ENCODE measurements at places on chromosomes 7 and 10.

DNA sequence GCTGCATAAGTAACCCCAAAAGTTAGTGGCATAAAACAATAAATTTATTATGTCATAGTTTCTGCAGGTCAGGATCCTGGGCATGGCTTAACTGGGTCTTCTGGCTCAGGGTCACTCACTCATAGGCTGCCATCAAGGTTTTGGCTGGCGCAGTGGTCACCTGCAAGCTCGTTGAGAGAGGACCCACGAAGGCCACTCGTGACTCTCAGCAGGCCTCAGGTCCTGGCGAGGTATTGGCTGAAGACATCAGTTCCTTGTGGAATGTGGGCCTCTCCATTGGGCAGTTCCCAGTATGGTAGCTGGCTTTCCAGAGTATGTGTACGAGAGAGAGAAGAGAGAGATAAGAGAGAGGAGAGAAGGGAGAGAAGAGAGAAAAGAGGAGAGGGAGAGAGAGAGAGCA, 138.3 kb upstream of the KLF14 start:
- H3K27ac ChIP-seq = no peak overlapping the region
- H3K36me3 ChIP-seq = peaks cover 87% of the 10 kb centered on the region
- H3K4me3 ChIP-seq = no peak overlapping the region
- H3K4me1 ChIP-seq = peaks cover 18% of the 10 kb centered on the region
- no peaks in the 10 kb centered on the region for H3K27me3 ChIP-seq

DNA sequence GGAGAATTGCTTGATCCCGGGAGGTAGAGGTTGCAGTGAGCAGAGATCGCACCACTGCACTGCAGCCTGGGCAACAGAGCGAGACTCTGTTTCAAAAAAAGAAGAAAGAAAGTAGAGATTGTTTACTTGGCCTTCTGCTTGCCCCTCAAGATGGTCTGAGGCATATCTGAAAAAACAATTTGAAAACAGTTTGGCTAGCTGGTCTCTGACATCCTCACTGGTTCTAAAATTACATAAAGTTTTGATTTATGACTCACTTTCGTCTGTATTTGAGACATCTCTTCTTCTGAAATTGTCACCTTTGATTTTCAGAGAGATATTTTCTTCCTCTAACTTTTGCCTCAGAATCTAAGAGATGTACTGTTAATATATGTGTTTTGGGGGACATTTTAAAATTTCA, 49.6 kb upstream of the HELLS start:
- peaks cover 11% of the 10 kb centered on the region for H3K36me3 ChIP-seq
- no peak overlapping the region for H3K27ac ChIP-seq
- H3K27me3 ChIP-seq = no peaks in the 10 kb centered on the region
- no peak for DNase-seq
- H3K4me3 ChIP-seq = no peak overlapping the region

GRCh38 chr10:14926061-14926470, 27.8 kb downstream of the DCLRE1C start:
- H3K27ac ChIP-seq = no peak overlapping the region
- no peaks in the 10 kb centered on the region for H3K4me1 ChIP-seq
- no peak for DNase-seq
- no peaks in the 10 kb centered on the region for H3K27me3 ChIP-seq
- peaks cover 97% of the 10 kb centered on the region for H3K36me3 ChIP-seq
- H3K4me3 ChIP-seq = no peak overlapping the region

DNA sequence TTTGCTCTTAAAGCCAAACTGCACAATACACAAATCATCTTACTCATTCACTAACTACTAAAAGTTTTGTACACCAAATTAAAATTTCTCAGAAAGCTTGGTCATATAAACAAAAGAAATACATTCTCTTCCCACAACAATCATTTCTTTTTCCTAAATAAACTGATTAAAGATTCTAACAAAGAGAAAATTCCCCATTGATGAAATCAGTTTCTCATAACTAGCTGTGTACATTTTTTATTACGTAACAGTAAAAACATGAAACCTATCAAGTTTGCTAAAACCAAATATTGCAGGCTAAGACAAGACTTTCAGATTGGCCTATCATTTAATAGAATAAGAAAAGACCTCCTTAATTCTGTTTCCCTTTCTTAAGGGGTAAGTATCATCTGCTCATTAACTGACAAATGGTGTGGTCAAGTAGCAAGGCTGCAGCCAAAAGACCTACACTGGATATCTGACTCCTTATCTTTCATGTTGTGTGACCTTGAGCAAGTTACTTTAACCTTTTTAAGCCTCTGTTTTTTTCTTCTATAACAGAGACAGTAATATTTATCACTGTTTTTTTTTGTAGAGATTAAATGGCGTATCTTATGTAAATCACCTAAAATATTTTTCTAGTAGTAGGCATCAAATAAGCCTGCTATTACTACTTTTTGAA, 22.4 kb downstream of the NAMPT start:
- no peaks in the 10 kb centered on the region for H3K4me1 ChIP-seq
- H3K4me3 ChIP-seq = no peak overlapping the region
- no peaks in the 10 kb centered on the region for H3K27me3 ChIP-seq
- no peak for DNase-seq
- H3K27ac ChIP-seq = no peak overlapping the region

DNA sequence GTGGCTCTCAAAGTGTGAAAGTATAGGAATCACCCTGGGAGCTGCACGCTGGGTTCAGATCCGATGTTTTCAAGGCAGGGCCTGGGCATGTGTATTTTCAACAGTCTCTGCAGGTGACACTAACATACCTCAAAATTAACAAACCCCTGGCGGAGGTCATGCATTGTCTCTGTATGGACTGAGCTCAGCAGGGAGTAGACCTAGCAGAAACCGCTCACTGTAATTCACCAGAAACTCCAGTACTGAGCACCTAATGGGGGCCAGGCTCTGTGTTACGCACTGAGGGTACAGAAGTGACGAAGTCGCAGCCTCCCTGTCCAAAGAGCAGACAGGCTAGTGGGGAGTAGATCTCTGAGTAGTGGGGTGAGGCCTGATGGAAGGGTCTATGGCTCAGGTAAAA, 5.6 kb downstream of the STRA8 start:
- H3K36me3 ChIP-seq = no peaks in the 10 kb centered on the region
- H3K27ac ChIP-seq = no peak overlapping the region
- DNase-seq = no peak

- H3K4me3 ChIP-seq = peak overlapping the region; percentile 95
- H3K27ac ChIP-seq = peak overlapping the region; percentile 98
- peaks cover 33% of the 10 kb centered on the region for H3K4me1 ChIP-seq
- H3K36me3 ChIP-seq = peaks cover 39% of the 10 kb centered on the region
Measured at GRCh38 chr7:100675105-100675451, 1.5 kb downstream of the GNB2 start.

DNA sequence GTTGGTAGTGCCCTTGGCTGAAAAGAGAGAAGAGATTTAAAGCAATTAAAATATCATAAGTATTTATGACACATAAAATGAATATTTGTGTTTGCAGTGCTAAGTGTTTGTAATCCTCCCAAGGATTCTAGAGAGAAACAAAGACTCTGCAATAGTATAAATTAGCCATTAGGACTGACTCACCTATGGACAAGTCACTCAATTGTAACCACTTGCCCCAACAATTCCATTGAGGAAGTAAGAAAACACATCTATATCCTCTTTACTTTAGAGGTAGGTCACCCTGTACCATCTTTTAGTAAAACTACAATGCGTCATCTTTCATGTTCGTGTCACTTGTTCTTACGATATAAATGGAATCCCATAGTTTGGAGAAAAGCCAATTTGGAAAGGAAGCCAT, 85.7 kb upstream of the INHBA start:
- H3K4me1 ChIP-seq = no peaks in the 10 kb centered on the region
- H3K36me3 ChIP-seq = no peaks in the 10 kb centered on the region
- no peak overlapping the region for H3K4me3 ChIP-seq
- no peaks in the 10 kb centered on the region for H3K27me3 ChIP-seq

DNA sequence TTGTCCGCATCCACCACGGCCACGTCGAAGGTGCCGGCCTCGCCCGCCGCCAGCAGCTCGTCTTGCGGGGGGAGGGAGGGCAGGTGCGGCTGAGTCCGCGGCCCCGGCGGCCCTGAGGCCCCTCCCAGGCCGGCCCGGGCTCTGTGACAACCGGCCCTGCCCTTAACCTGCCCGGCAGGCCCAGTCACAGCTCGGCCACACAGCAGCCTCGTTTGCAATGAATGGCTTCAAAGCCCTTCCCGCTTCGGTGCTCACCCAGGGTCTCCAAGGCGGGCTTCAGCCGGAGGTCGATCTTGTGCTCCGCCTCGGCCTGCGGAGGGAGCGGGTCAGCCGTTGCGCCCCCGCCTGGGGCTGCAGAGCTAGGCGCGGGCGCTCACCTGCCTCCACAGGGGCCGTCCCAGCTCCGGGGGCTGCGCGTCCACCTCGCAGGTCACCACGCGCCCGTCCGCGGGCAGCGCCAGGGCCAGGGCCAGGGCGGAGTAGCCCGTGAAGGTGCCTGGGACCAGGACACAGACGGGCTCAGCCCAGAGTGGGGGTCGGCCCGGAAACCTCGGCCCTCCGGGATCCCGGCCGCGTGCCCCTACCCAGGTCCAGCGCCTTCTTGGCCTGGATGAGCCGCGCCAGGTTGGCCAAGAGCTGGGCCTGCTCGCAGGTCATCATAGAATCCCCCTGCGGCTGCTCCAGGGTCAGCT, 928 bp downstream of the COMTD1 start:
- peak overlapping the region; percentile 93 for H3K27ac ChIP-seq
- H3K4me1 ChIP-seq = peaks cover 19% of the 10 kb centered on the region
- peak overlapping the region; percentile 97 for H3K4me3 ChIP-seq
- peaks cover 35% of the 10 kb centered on the region for H3K36me3 ChIP-seq
- no peaks in the 10 kb centered on the region for H3K27me3 ChIP-seq
- DNase-seq = no peak

- H3K4me3 ChIP-seq = no peak overlapping the region
- no peaks in the 10 kb centered on the region for H3K36me3 ChIP-seq
- no peak overlapping the region for H3K27ac ChIP-seq
- H3K4me1 ChIP-seq = peaks cover 13% of the 10 kb centered on the region
- H3K27me3 ChIP-seq = no peaks in the 10 kb centered on the region
Measured at GRCh38 chr10:88154596-88155250, 291.3 kb downstream of the PTEN start.

DNA sequence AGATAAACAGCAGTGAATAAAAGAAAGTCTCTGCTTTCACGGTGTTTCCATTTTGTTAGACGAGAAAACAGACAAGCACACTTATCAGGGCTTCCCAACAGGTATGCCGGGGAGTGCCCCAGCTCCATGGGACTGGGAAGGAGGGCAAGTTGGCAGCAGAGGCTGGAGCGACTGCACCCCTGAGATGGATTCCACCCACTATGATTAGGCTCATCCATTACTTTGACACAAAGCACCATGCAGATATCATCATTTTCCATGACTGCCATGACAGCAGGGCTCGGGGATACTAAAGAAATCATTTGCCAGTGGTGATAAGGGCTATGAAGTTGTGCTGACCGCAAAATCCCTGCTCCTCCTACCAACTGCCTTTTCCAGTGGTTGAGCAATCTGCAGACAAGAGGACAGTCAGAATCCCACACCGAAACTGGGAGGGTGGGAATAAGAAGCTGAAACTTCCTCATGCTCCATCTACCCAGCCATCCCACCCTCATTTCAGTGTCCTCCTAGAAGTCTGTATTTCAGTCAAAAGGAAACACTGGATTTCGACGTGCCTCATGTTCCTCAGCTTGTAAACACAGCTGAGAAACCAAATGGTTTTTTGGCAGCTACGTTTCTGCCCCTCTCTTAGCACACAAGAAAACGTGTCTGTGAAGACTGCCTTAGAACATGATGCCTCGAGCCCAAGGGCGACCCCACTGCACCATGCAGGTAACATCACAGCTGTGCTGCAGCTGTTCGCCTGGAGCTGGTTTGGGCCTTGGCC, 15.5 kb downstream of the CREB3L2 start:
- no peak overlapping the region for H3K4me3 ChIP-seq
- H3K27ac ChIP-seq = peak overlapping the region; percentile 60
- H3K4me1 ChIP-seq = peaks cover 88% of the 10 kb centered on the region
- no peak for DNase-seq

- H3K4me1 ChIP-seq = no peaks in the 10 kb centered on the region
- H3K36me3 ChIP-seq = no peaks in the 10 kb centered on the region
- H3K27ac ChIP-seq = no peak overlapping the region
- H3K27me3 ChIP-seq = peaks cover 4% of the 10 kb centered on the region
Measured at GRCh38 chr10:63889803-63890202, 368.6 kb downstream of the REEP3 start.

DNA sequence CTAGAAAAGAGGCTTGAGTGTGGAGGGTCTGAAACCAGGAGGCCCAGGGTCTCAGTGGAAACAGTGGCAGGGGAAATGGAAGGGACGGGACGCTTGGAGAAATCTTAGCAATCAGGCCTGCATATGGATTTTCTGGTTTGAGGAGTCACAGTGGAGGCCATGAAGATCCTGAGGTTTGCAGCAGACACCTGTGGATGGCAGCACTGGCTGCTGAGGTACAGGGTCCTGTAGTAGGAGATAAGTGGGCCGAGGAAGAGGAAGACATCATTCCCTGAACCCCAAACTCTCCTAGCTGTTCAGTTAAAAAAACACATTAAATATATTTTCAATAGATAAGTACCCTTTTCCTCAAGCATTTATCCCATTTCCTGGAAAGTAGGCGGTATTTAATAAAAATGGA, 208.8 kb upstream of the IGFBP3 start:
- no peak for DNase-seq
- H3K27me3 ChIP-seq = no peaks in the 10 kb centered on the region
- no peaks in the 10 kb centered on the region for H3K4me1 ChIP-seq

DNA sequence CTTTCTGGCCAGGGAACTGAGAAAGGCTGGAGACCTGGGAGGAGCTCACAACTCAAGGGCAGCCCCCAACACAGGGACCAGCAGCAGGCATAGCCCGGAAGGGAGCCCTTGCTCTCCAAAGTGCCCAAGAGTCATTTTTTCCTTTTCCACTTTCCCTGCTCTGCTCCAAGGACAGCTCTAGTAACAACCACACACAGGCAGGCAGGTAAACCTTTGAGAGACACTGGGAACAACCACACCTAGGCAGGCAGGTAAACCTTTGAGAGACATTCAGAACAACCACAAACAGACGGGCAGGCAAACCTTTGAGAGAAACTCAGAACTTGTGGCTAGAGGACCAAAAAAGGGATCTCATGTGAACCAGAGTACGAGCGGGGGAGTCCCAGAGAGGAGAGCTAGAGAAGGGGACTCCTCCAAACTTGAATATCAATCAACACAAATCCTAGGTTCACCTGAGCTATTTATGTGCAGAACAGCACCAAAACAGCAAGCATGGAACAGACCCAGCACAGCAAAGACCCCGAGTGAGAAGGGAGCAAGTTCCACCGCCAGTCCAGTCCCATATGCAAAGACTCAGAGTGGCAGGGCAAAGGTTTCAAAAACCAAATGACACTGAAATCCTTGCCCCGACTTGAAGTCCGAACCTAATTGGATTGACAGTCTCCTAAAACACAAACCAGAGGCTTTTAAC, 33.6 kb upstream of the GUSB start:
- H3K4me3 ChIP-seq = no peak overlapping the region
- H3K27me3 ChIP-seq = no peaks in the 10 kb centered on the region
- H3K27ac ChIP-seq = no peak overlapping the region

DNA sequence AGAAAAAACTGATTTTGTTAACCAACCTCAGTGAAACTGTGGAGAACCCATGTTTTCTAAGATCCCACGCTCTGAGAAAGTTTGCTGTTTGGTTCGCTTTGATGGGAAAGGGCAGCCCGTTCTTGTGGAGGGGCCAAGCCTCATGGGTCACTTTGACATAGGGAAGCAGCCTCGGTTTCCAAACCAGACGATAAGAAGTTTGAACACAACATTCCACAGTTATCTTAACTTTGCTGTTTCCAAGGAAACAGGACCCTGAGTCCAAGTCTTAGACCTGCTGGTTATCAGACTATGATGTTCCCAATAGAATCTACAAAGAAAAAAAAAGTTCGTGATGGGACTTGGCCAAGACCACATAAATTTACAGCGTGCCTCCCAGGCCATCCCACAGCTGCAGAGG, 182.3 kb downstream of the NRP1 start:
- no peaks in the 10 kb centered on the region for H3K36me3 ChIP-seq
- peaks cover 8% of the 10 kb centered on the region for H3K4me1 ChIP-seq
- H3K27me3 ChIP-seq = no peaks in the 10 kb centered on the region
- no peak for DNase-seq

Measured in lower lobe of right lung (tissue), 2 donors.